ENCODE measurements at places on chromosomes 11 and 22.
A peak's percentile ranks its signal among the peaks of the same experiment; 100 is the strongest.

GRCh38 chr22:44133901-44134571 lies 46.7 kb upstream of the PARVG start:
- DNase-seq, result peak; percentile 30

DNA sequence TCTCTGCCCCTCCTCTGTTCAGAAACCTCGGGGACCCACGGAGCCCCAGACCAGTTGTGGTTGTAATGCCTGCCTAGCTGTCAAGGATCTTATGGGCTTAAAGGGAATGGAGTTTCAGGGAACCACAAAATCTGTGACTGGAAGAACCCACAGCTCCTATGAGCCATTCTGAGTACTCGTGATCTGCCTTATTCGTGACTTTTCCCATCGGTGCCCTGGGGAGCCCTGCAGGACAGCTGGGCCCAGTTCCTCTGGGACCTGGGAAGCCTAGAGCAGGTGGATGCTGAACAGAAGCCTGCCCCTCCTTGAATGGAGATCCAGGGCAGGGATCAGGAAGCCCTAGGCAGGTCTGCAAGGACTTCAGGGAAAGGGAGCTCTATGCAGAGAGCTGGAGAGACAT lies 42.1 kb upstream of the TTC12 start:
- DNase-seq, result no peak

- no peak for DNase-seq
Observed at GRCh38 chr11:2550606-2550970, 105.8 kb downstream of the KCNQ1 start.

GRCh38 chr11:19722702-19723101 lies 10.1 kb downstream of the NAV2 start:
- no peak for DNase-seq

DNA sequence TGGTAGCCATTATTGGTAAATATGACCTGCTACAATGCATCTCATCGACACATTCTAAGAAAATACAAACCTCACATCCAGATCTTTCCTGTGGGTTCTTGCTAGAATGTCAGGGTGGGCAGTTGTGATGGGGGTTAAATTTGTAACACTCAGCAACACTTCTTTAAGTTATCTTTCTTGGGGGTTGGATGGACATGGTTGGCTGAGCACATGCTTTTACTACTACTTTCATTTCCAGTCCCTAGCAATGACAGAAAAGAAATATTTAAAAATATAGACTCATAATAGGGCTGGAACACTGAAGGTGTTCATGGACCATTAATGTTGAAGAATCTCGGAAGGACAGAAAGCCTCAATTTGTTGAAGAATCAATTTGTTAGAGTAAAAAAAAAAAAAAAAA lies 57.6 kb downstream of the APOL3 start:
- no peak for DNase-seq

GRCh38 chr22:44561139-44561840 lies 63.3 kb upstream of the RTL6 start:
- no peak for DNase-seq

DNA sequence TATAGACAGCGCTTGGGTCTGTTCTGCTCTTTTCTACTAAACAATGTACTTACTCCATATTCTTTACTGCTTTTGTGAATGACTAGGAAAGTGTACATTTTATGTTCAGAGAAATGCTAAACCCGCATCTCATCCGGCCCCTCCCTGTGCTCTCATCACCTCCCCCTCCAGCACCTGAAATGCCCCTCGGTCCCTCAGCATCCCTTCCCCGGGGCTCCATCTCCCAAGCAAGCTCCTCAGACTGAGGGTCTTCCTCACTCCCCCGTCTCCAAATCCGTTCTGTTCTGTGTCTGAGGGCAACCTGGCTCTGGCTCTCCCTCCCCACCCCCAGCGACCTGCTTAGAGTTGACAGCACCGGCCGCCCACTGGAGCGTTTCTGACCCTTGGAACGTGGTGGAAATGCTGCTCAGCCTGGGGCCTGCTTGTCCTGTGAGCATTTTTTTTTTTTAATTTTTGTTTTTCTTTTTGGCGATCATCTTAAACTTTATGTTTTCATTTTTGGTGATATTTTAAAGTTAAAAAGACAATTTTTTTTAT lies 1.4 kb downstream of the SELENOO start:
- no peak for DNase-seq

DNA sequence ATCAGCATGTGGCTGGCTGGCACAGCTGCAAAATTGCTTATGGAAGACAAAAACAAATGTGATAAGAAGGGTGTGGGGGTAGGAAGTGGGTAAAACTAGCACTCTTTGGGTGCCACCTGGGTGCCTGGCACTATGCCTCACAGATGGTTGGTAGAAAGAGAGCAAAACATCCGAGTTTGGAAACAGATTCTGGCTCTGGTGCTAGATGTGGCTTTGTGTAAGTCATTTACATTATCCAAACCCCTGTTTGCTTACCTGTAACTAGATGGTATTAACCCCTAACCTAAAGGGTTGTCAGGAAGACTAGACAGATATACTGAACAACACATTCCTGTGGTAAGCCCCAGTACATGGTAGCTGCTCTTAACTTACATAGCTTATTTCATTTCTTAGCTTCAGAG lies 905.6 kb downstream of the DLG2 start:
- no peak for DNase-seq

GRCh38 chr22:30485362-30485988 lies 13.7 kb upstream of the SEC14L3 start:
- DNase-seq, result peak; percentile 40

DNA sequence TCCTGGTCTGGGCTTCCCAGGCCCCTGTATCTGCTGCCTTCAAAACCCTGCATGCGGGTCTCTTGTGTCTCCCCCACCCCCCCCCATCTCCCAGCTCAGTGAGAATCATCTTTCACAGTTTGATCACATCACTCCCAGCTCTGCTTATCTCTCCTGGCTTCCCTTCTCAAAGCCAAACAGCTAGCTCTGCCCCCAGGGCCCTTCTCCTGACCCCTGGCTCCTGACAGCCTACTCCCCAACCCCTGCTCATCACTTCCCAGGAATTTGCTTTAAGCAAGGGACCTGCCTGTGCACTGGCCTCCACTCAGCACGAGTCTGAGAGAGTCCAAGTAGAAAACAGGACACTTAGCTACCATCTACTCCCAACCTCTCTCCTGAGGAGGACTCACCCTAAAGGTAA lies 342.7 kb downstream of the TENM4 start:
- DNase-seq, result no peak

DNA sequence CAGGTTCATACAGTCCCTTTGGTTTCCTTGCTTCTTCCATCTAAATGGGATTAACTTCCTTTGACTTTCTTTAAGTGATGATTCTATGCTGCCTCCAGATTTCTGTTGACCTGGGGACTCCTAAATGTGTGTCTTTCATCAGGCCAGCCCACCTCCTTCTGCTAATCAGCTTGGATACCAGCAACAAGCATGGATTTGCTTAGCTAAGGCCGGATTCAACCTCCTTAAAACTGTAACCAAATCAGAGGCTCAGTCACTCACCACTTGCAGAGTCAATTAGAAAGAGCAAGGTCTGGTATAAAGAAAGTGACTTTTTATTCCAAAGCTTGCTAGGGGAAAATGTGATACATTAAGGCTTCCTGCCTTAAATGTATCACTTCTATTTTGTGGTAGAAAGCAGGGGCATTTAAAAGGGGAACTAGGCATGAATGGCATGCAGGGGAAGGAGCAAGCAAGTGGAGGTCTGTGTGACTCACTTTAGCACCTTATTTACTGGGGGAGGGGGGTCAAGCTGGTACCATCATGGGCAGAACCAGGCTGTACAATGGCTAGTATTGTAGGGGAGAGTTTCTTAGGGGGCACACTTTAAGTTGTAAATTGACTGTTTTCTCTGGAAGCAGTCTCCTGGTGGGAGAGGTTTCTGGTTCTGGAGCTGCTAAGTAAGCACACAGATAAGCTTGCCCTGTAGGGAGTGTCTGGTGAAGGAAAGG lies 239.0 kb upstream of the PDGFD start:
- DNase-seq, result no peak

DNA sequence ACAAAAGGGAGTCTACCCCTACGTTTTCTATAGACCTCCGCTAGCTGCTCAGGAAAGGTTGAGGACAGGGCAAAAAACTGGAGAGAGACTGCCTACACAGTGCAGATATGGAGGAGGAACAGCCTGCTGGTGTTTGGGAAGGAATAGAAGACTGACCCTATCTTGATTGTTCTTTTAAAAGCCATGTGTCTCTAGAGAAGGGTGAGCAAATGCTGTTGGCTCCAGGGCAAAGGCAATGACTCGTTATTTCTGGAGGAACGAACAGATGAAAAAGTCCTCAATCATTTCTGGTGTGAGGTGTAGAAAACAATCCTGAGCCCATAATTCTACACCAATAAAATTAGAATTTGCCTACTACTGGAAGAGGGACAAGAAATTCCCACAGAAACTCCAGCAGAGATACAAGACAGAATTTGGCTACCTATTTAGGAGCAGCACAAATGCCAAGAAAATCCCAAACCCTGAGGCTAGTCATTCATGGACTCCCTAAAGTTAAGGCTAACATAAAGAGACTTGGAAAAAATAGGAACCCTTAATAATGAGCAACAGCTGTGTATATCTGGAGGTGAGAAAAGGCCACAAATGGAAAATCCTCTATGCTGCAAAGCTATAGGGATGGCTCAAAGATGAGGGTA lies 1206.3 kb upstream of the CNTN5 start:
- no peak for DNase-seq

- no peak for DNase-seq
Observed at GRCh38 chr22:37181681-37182080, 6.4 kb downstream of the C1QTNF6 start.

DNA sequence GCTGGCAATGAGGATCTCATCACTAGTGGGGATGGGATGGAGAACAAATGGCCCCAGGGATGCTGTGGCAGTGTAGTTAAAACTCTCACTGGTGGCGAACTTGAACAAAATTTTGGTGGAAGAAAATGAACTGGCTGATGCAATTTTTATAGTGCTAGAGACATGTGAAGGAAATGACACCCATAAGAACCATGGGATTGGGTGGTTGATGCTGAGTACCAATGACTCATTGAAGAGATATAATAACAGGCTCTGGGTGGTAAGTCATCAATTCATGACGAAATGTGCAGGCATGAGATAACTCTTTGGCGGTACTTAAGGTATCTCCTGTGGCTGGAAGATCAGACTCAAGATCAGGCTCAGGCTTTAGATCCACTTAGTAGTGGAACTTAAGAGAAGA lies 172.9 kb upstream of the DDI1 start:
- no peak for DNase-seq

GRCh38 chr11:38927993-38928392 lies 2330.0 kb upstream of the RAG2 start:
- no peak for DNase-seq

DNA sequence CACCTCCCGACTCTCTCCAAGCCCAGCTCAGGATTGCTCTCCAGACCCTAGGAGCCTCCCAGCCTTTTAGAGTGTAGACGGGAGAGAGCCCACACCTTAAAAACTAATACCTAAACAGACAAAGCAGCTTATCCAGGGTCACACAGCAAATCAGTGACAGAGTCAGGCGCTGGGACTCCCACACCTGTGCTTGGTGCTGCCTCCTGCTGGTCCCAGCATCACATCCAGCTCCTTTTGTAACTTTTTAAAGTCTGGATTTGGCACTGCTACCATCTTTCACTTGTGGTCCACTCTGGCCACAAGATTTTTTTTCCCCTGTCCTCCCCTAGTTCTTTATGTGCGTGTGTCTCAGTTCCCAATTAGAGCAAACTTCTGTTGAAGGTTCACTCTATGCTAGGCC lies 4.7 kb downstream of the ANO1 start:
- no peak for DNase-seq

GRCh38 chr22:38167988-38168407 lies 13.6 kb downstream of the PLA2G6 start:
- DNase-seq, result peak; percentile 20

GRCh38 chr22:39593931-39594285 lies 23.4 kb downstream of the CACNA1I start:
- DNase-seq, result no peak

DNA sequence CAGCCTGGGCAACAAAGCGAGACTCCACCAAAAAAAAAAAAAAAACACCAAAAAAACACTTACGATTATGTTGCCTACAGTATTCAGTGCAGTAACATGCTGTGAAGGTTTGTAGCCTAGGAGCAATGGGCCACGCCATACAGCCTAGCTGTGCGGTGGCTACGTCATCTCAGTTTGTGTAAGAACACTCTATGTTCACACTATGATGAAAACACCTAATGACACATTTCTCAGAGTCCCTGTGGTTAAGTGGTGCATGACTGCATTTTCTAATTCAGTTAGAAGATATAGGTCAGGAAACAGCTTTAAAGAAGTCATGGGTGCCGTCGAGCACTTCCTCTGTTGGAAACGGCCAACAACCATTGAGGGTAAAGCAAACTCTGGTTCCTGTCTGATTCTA lies 75.7 kb upstream of the ANO1 start:
- DNase-seq, result no peak

DNA sequence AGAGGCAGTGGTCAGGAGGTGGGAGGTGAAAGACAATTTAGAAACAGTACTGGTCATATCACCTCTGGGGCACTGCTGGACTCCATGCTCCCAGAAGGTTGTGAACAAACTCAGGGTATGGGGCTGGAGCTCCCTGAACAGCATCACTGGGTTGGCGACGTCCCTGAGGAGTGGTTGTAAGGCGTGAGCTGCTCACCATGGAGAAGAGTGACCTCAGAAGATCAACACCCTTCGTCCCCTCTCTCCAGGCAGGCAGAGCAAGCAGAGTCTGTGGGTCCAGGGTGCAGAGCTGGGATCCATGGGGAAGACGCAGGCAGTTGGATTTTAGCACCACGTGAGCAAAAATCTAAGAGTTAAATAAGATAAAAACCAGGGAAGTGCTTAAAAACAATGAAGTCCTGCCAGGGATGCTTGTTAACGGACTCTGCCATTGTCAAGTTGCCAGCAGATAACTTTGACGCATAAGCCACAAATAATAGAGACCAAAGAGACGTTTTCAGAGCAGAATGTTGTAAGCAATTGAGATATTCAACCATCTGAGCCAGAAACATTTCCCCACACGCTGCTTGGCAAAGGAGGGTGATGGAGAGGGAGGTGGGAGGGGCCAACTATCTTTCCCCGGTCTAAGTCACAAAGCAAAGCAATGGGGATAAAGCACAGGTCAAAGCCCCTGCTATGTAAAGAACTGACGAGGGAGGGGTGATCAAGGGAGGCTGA lies 13.6 kb downstream of the PNPLA5 start:
- DNase-seq, result no peak

GRCh38 chr22:27241430-27242321 lies 559.9 kb downstream of the MN1 start:
- DNase-seq, result no peak

DNA sequence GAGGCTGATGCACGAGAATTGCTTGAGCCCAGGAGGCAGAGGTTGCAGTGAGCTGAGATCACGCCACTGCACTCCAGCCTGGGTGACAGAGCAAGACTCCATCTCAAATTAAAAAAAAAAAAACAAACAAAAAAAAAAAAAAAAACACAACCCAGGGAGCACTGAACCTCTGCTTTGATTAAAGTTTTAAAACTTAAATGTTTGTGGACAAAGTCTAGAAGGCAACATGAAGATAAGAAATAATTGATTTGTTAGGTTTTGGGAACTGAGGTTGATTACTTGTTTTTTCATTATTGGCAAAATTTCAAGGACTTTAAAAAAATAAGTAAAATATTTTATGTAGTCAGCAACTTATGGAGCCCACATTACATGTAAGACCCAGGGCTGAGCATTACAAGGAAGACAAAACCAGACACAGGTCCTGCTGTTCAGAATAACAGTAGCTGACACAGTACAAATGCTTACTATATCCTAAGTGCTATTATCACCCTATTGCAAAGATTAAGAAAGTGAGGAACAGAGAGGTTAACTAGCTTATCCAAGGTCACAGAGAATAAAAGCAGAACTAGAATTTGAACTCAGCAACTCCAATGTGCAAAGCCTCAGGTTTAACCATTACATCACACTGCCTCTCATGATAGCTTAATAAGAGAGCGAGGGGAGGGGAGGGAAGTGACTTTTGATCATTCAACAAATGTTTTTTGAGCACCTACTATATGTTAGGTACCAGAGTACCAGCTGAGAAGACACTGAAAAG lies 2.3 kb upstream of the CRY2 start:
- DNase-seq, result no peak
